ENCODE measurements at places on chromosomes 16 and 17.

DNA sequence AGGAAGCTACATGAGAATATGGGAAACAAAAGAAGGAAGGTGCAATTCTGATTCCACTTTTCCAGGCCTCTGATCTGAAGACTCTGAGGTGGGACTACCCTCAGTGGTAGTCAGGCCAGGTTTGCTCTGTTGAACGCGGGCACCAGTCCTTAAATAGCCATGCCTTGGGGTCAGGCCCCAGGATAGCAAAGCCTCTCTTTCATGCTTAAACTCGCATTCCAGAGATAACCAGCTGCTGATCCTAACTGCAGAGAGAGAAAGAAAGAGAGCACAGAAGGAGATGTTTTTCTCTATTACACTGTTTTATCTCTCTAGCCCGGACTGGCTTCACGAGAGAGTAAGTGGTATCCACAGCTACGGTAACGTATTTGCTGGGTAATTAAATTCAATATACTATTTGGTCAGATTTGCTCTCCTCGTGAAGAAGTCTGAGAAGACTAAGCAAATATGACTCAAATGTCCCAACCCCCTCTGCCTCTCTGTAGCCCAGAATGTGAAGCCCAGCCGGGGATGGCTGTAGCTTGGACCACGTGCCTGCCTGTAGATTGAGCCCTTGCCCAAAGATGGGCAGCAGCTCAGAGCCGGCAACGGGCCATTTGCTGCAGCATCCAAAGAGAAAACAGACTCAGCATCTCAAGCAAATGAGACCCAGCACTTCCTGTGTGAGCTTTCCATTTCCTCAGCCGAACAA is 122.2 kb downstream of the SMG6 start:
- no peaks in the 10 kb centered on the region for H3K27me3 ChIP-seq
- peaks cover 29% of the 10 kb centered on the region for H3K36me3 ChIP-seq
- H3K27ac ChIP-seq: peak overlapping the region; percentile 43
- H3K4me3 ChIP-seq: no peak overlapping the region
- DNase-seq: no peak

DNA sequence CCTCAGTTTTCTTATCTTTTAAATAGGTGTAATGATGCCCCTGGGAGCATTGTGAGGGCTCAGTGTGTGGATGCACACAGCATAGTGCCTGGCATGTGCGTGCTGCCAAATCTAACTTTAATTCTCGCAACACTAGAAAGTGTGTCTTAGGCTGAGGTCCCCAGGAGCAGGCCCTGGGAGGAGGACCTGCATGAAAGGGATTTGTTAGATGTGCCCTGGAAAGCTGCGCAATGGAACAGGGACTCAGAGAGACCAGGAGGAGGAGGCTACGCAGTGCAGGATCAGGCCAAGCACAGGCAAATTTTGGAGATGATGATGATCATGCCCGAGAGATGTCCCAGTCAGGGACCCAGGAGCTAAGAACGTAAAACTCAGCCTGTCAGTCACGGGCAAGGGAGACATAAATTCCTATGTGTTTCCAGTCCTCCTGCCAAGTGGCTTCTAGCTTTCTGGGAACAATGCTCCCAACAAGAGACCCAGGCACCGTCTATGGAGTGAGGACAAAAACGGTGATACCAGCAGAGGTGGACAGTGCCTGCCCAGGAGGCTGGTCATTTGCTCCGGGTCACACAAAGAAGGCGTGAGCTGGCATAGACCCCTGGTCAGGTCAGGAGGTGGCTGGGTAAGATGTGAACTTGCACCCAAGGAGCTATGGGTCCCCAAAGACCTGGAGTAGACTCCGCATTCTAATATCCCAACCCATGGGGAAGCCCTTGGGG is 352.2 kb upstream of the TNRC6C start:
- H3K27me3 ChIP-seq: no peaks in the 10 kb centered on the region
- no peaks in the 10 kb centered on the region for H3K36me3 ChIP-seq
- DNase-seq: no peak
- H3K4me1 ChIP-seq: peaks cover 16% of the 10 kb centered on the region
- H3K4me3 ChIP-seq: no peak overlapping the region
- H3K27ac ChIP-seq: no peak overlapping the region

- peak within 1 kb of the TSS; percentile 99 for H3K27ac ChIP-seq
- H3K36me3 ChIP-seq: peaks cover 3% of the 10 kb centered on the region
- DNase-seq: no peak
Measured at GRCh38 chr16:57735755-57736418, at the start of gene KATNB1. KATNB1 (plus strand) TSS chr16:57735770; CDS start chr16:57737244, 1,474 bp downstream.

- H3K27me3 ChIP-seq: no peaks in the 10 kb centered on the region
- no peaks in the 10 kb centered on the region for H3K36me3 ChIP-seq
- H3K4me1 ChIP-seq: peaks cover 18% of the 10 kb centered on the region
- DNase-seq: no peak
- no peak overlapping the region for H3K4me3 ChIP-seq
Measured at GRCh38 chr17:3880983-3881382, 11.9 kb downstream of the CAMKK1 start.

DNA sequence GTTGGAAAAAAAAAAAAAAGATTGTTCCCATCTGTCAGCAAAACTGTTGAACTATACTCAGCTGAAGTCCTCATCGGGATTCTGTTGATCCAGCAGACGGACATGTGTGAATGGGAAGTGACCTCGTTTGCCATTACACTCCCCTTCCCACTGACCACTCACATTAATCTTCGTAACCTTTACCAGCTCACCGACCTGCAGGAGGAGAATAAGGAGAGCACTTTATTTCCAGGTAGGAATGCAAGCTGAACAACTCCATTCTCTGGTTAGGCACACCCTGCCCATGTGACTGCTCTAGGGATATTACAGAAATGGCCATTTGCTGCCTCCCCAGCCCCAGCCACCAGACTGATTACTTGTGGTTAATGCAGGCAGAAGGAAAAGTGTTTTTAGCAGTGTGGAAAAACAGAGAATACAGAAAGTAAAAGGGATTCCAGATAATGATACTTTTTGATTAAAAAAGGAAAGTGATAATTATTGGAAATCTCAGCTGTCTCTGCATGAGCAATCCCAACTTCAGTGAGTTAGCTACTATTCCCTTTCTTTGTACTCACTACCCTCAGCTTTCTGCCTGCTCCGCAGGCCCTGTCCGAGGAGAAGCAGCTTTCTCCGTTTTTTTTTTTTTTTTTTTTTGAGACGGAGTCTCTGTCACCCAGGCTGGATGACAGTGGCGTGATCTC is 23.6 kb upstream of the YWHAE start:
- peaks cover 13% of the 10 kb centered on the region for H3K4me1 ChIP-seq
- H3K4me3 ChIP-seq: no peak overlapping the region
- H3K36me3 ChIP-seq: no peaks in the 10 kb centered on the region
- no peaks in the 10 kb centered on the region for H3K27me3 ChIP-seq
- no peak for DNase-seq

- H3K4me1 ChIP-seq: peaks cover 50% of the 10 kb centered on the region
- peak overlapping the region; percentile 93 for H3K27ac ChIP-seq
- peaks cover 18% of the 10 kb centered on the region for H3K27me3 ChIP-seq
- H3K4me3 ChIP-seq: peak overlapping the region; percentile 96
- H3K36me3 ChIP-seq: peaks cover 5% of the 10 kb centered on the region
Measured at GRCh38 chr16:89094880-89095258, 1.2 kb downstream of the ACSF3 start.

GRCh38 chr16:66682271-66682670 is 14.3 kb downstream of the CMTM4 start:
- H3K36me3 ChIP-seq: no peaks in the 10 kb centered on the region
- no peaks in the 10 kb centered on the region for H3K27me3 ChIP-seq
- no peaks in the 10 kb centered on the region for H3K4me1 ChIP-seq
- no peak overlapping the region for H3K27ac ChIP-seq

DNA sequence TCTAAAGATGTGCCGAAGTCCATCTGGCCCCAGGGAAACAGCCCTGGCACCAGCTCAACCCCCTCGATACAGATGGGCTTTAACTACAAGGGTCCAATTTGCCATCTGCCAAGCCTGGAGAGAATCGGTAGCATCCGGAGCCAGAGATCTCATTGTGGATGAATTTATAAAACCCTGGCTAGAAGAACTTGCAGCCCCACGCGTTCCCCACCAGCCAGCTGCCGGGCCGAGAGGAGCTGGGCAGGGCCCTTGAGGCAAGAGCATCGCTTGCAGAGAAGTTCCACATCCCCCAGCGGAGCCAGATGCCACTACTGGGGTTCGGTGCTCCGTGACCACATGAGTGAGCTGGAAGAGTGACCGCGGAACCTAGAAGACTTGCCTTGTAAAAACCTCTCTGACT is 65.3 kb upstream of the NOL11 start:
- H3K4me1 ChIP-seq: peaks cover 5% of the 10 kb centered on the region
- no peaks in the 10 kb centered on the region for H3K27me3 ChIP-seq
- H3K4me3 ChIP-seq: no peak overlapping the region

Measured in T-helper 17 cell (primary cell).